Naive thymus-derived CD8-positive, alpha-beta T cell (primary cell): ENCODE measurements at places on chromosomes 5 and 9.
A peak's percentile ranks its signal among the peaks of the same experiment; 100 is the strongest.

- no peaks in the 10 kb centered on the region for H3K27me3 ChIP-seq
- peaks cover 13% of the 10 kb centered on the region for H3K4me1 ChIP-seq
- H3K36me3 ChIP-seq: no peaks in the 10 kb centered on the region
- H3K27ac ChIP-seq: no peak overlapping the region
- no peak overlapping the region for H3K4me3 ChIP-seq
These were observed 196.2 kb downstream of the HSPA4 start for GRCh38 chr5:133247881-133248624.

GRCh38 chr9:110429453-110429852 lies 91.8 kb upstream of the TXNDC8 start:
- H3K36me3 ChIP-seq: no peaks in the 10 kb centered on the region
- no peak for DNase-seq
- H3K4me1 ChIP-seq: no peaks in the 10 kb centered on the region
- no peak overlapping the region for H3K4me3 ChIP-seq
- H3K27ac ChIP-seq: no peak overlapping the region

DNA sequence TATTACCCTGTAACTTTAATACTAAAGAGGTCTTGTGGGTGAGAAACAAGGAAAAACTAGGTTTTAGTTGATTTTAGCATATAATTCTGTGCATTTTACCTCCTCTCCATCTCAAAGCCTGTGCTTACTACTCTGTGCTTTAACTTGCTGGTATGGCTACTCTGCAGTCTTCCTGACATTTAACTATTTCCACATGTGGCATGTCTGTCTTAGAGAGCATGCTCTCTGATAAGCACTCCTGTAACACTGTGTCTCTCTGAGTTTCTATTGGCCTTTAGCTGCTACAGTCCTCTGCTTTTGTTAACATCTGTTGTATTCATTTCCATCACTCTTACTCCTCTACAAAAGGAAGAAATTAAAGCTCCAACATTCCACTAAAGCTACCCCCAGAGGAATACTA lies 418.3 kb downstream of the RAB3C start:
- peaks cover 61% of the 10 kb centered on the region for H3K4me1 ChIP-seq
- no peak for DNase-seq
- peak overlapping the region; percentile 38 for H3K27ac ChIP-seq
- no peaks in the 10 kb centered on the region for H3K27me3 ChIP-seq
- no peaks in the 10 kb centered on the region for H3K36me3 ChIP-seq

DNA sequence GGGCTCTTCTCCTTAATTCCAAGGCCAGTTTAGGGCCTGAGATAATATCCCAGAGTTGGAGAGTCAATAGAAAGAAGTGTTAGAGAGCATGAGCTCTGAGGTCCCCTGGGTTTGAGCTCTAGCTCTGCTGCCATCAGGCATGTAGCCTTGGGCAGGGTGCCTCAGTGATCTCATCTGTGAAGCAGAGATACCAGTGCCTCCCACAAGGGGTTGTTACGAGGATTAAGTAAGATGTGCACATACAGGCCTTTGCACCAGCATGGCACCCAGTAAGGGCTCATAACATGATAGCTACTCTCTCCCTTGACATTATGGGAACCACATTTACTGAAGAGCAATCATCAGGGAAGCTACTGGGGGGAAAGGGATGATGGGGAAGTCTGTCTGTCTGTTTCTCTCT lies 265.7 kb downstream of the HSPA4 start:
- H3K4me3 ChIP-seq: no peak overlapping the region
- H3K27me3 ChIP-seq: no peaks in the 10 kb centered on the region
- H3K36me3 ChIP-seq: no peaks in the 10 kb centered on the region
- H3K27ac ChIP-seq: no peak overlapping the region

DNA sequence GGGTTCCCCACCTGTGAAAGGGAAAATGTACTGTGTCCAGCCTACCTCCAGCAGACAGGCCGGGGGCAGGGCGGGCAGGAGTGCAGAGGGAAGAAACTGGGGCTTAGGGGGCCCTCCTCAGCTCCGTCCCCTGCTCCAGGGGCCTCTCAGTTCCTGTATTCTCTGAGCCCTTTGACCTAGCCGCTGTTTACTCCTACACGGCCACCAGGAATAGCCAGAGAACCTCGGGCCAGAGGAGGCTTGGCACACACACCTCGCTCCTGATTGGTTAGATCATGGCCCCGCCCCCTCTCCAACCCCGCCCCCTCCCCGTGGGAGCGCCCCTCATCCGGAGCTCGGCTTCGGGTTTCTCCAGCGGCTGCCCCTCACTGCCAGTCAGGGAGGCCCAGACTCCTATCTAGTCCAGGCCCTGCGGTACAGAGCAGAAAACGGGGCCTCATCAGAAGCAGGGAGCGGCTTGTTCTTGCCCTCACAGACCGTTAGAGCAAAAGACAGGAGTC lies 2.2 kb downstream of the ST6GALNAC6 start:
- peaks cover 25% of the 10 kb centered on the region for H3K4me1 ChIP-seq
- H3K27me3 ChIP-seq: no peaks in the 10 kb centered on the region
- peak overlapping the region; percentile 58 for H3K27ac ChIP-seq

DNA sequence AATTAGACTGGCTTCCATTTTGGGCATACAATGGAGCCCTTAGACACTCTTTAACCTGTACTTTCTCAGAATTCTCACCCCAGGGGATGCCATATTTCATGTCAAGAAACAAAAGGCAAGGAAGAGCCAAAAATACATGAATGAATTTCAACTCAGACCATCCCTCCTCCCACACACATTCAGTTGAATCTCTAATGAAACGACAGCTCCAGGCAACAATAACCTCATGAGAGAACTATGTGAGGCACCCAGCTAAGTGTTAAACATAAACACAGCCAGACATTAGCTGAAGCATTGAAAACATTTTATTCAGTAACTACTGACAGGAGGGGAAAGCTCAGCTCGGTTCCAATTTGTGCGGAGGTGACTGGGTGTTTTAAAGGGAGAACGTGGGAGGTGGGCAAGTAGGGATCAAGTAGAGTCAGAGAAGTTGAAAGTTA lies 1359.1 kb upstream of the CDH9 start:
- H3K36me3 ChIP-seq: no peaks in the 10 kb centered on the region
- no peaks in the 10 kb centered on the region for H3K27me3 ChIP-seq
- no peak for DNase-seq
- H3K4me3 ChIP-seq: no peak overlapping the region
- no peaks in the 10 kb centered on the region for H3K4me1 ChIP-seq
- H3K27ac ChIP-seq: no peak overlapping the region

DNA sequence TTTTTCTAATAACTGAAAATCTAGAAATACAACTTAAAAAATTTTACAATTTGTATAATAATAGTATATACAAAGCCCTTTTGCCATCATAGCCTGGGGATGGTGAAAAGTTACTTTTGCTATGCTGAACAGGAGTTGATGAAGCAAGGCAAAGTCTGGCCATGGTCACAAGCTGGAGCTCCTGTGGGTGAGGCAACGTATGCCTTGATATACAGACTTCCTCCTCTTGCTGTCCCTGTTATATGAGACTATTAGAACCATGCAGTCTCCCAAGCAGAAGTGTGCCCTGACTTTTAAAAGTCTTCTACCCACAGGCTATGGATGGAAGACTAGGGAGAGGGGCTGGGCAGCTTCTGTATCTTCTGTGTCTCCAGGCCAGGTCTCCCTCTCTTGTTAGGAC lies 15.7 kb downstream of the FAM151B start:
- no peaks in the 10 kb centered on the region for H3K36me3 ChIP-seq
- H3K4me1 ChIP-seq: peaks cover 7% of the 10 kb centered on the region
- no peak overlapping the region for H3K27ac ChIP-seq

DNA sequence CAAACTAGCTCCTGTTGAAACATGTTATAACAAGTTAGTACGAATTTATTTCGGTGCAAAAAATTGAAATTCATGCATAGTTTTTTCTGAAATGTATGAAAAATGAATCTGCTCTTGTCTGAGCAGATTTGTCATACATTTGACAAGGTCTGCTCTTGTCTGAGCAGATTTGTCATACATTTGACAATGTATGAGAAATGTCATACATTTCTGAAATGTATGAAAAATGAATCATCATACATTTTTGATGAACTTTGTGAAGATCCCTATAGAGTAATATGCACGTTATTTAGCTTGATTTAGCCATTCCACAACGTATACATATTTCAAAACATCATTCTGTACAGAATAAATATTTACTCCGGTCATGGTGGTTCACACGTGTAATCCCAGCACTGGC lies 85.9 kb upstream of the PARP8 start:
- peaks cover 3% of the 10 kb centered on the region for H3K36me3 ChIP-seq
- no peaks in the 10 kb centered on the region for H3K27me3 ChIP-seq
- DNase-seq: no peak
- H3K4me1 ChIP-seq: peaks cover 4% of the 10 kb centered on the region
- no peak overlapping the region for H3K27ac ChIP-seq
- H3K4me3 ChIP-seq: no peak overlapping the region

DNA sequence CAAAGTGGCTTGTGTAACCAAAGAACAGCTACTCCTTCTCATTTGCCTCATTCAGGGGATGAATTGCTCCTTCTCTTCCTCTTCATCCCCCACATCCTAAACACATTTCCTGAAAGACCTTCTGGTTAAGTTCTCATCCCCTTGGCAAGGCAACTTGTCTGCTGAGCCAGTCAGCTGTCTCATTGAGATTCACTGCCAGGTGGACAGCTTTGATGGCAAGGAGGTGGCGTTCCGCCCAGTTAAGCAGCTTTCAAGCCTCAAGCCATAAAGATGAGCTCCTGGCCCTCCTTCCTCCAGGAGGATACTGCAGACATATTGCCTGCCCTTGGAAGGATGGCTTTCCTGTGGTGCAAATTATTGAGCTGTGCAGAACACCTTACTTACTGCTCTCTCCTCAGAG lies 448.6 kb upstream of the MPDZ start:
- no peak overlapping the region for H3K4me3 ChIP-seq
- DNase-seq: no peak
- H3K36me3 ChIP-seq: no peaks in the 10 kb centered on the region

DNA sequence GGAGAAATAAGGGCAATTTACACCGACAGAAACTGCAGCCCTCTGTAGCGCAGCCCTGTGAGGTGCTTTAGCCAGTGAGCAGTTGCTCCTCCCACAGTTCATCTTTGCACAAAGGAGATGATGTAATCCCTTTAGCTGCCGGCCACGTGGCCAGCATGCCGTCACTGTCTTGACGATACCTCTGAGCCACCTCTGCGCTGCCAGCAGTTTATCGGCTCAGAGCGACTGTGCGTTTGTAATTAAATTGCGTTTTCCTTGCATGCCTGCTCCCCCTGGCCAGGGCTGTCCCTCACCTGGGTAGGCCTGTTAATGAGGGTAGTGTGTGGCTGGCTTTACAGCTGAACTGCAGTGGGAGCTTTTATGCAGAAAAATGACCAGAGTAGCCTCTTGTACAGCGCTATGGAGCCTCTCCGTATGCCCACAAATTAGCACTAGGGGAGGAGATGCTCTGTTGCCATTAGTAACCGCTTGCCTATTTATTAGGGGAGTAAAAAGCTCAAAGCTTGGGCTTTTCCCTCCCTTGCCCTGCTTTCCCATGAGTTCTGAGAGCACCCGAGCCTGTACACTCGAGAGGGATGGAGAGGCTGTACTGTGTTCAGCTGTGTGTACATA lies 107.0 kb downstream of the TRIO start:
- no peaks in the 10 kb centered on the region for H3K27me3 ChIP-seq
- no peaks in the 10 kb centered on the region for H3K36me3 ChIP-seq
- H3K27ac ChIP-seq: no peak overlapping the region
- no peak overlapping the region for H3K4me3 ChIP-seq
- DNase-seq: no peak
- H3K4me1 ChIP-seq: no peaks in the 10 kb centered on the region

- peak; percentile 35 for DNase-seq
- H3K36me3 ChIP-seq: no peaks in the 10 kb centered on the region
- H3K27ac ChIP-seq: no peak overlapping the region
- no peak overlapping the region for H3K4me3 ChIP-seq
- peaks cover 10% of the 10 kb centered on the region for H3K4me1 ChIP-seq
These were observed 724 bp downstream of the SGTB start for GRCh38 chr5:65721050-65721719.

- no peak overlapping the region for H3K4me3 ChIP-seq
- DNase-seq: no peak
- no peaks in the 10 kb centered on the region for H3K27me3 ChIP-seq
- H3K4me1 ChIP-seq: no peaks in the 10 kb centered on the region
These were observed 136.5 kb downstream of the MTRR start for GRCh38 chr5:8005416-8005815.

DNA sequence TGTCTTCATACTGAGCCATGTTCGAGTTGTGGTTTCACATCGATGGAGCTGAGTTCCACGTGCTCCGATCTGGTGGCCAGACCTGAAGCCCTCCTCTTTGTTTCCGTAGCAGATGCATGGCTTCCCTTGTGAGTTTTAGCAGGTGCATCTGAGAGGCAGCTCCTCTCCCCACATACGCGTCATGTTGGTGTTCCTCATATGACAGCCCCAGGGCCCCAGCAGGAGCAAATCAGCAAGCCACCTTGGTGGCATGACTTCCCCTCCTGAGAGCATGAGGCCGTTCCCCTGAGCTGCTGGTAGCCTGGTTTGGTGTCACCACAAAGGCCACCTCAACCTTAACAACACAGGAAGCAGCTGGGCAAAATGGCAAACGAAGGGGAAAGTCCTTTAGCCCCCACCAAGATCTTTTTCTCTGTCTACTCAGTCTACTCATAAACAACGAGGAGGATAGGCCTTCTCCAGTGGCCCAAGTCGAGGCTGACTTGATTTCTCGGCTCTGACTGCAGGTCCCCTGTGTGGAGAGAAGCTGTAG lies 5.9 kb downstream of the CYFIP2 start:
- H3K27ac ChIP-seq: peak overlapping the region; percentile 93
- H3K4me1 ChIP-seq: peaks cover 48% of the 10 kb centered on the region
- no peaks in the 10 kb centered on the region for H3K27me3 ChIP-seq
- H3K36me3 ChIP-seq: peaks cover 30% of the 10 kb centered on the region
- peak; percentile 91 for DNase-seq
- H3K4me3 ChIP-seq: peak overlapping the region; percentile 96

DNA sequence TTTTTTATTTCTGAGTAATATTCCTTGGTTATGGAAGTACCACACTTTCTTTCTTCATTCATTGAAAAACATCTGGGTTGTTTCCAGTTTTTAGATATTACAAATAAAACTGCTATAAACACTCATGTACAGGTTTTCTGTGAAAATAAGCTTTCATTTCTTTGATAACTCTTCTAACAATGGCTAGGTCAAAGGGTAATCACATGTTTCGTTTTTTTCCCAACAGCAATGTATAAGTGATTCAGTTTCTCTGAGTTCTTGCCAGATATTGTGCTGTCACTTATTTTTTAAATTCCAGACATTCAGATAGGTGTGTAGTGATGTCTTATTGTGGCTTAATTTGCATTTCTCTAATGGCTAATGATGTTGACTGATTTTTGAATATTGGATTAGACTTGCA lies 16.7 kb upstream of the TNPO1 start:
- H3K27me3 ChIP-seq: peaks cover 9% of the 10 kb centered on the region
- no peaks in the 10 kb centered on the region for H3K36me3 ChIP-seq
- no peak for DNase-seq
- H3K4me3 ChIP-seq: no peak overlapping the region
- no peaks in the 10 kb centered on the region for H3K4me1 ChIP-seq

- H3K36me3 ChIP-seq: no peaks in the 10 kb centered on the region
- no peak overlapping the region for H3K27ac ChIP-seq
- no peak for DNase-seq
These were observed 4.0 kb downstream of the ELL2 start for GRCh38 chr5:95957561-95958203.

DNA sequence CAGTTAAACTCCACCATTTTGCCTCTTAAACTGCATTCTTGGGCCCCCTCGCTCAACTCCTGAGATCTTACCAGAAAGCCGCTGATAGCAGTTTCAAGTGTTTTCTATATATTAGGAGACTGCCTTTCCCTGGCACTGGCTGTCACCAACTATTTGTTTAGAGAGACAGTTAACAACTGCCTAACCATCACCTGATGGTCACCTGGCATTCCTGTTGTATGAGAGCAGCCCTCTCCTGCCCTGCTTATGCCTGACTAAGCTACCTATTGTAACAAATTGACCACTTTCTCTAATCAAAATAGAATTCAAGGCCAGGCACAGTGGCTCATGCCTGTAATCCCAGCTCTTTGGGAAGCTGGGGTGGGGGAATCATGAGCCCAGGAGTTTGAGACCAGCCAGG lies 28.0 kb upstream of the SIL1 start:
- no peaks in the 10 kb centered on the region for H3K4me1 ChIP-seq
- no peak overlapping the region for H3K4me3 ChIP-seq
- no peaks in the 10 kb centered on the region for H3K27me3 ChIP-seq
- no peaks in the 10 kb centered on the region for H3K36me3 ChIP-seq
- DNase-seq: no peak
